ENCODE measurements at places on chromosomes 2 and 18. TPM values are rescaled to one million over a fixed set of nuclear protein-coding genes. Genes with fewer than 3 reads are reported as not detected.

POTEJ gene
- 0.08 TPM for polyA plus RNA-seq

GRCh38 chr2:215354771-215355695 lies 43.2 kb downstream of the ATIC start:
- no peak for DNase-seq

GRCh38 chr2:189348369-189348768 lies 92.9 kb upstream of the WDR75 start:
- no peak for DNase-seq

DNA sequence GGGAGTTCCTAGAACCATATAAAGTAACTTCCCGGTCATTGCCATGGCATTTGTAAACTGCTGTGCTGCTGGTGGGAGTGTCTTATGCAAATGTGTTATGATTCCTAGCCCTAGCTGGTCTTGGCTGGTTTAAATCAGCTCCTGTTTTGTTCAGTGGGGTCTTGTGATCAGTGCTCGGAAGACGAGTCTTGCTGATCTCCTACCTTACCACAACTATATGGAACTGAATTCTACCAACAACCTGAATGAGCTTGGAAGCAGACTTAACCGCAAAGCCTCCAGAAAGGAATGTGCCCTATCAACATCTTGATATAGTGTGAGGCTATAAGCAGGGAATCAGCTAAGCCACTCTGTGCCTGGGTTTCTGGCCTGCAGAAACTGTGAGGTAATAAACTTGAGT lies 33.5 kb downstream of the POLE4 start:
- DNase-seq, result peak; percentile 34

DNA sequence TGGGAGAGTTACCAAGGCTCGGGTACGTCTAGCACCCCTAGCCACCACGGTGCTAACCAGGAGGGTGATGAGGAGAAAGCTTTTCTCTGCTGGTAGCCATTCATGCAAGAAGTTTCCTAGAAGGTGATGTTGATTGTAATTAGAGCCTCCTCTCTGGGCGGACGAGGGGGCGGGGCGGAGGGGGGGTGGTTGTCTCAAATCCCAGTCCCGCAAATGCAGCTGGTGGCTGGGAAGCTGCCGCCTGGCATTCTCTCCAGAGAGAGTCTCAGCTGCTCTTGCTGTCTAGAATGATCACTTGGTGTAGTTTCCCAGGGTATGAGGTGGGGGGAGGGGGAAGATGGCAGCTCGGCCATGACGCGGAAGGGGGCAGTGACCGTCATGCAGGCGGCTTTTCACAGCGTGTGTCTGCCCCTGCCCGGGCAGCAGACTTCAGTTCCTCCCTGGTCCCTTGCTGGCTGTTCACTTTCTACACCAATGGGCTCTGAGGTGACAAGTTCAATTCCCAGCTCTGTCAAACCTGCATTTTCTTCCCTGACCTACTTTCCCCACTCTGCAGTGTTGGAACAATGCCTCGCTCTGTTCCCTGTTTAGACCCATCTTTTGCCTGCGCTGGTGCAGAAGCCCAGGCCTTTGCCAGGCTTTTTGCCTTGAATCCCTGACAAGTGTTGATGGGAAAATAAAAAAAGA lies 61.5 kb upstream of the KLF7 start:
- peak; percentile 70 for DNase-seq

NT5C1B gene
- polyA plus RNA-seq, result 0.75 TPM

DNA sequence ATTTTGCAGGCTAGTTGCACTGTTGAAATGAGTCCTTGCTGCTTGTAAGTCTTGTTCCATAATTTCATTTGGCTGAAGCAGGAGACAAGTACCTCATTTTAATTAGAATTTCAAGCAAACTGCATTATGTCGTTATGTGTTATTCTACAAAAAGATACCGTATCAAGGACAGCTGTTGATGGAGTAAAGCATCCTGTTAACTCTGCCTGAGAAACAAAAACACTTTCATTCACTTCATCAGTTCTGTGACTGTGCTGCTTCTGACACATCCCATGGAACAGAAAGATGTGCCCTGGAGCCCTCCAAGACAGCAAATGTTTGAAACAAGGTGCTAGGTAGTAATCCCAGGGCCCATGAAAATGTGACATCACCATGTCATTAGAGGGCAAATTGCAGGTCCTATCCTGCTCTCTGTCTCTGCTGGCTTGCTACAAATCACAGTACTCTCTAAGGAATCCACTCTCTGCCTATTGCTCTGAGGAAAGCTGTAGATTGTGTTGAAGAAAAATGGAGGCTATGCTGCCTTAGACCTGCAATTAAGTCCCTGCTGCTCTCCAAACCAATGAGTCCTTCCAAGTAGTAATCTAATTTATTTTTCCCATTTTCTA lies 209.7 kb upstream of the PARD3B start:
- DNase-seq, result no peak

DNA sequence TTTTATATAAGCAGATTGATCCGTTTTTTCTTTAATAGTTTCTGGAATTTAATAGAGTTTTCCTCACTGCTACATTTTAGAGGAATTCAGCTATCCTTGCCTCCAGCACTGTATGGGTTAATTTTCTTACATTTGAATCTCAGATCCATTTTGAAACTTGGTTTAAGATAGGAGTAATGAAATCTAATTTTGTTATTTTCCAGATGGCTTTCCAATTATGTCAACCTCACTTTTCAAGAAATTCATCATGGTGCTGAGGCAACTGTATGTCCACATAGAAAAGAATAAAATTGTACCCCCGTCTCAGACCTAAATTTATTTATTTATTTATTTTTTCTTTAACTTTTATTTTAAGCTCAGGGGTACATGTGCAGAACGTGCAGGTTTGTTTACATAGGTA lies 105.1 kb downstream of the EPB41L5 start:
- DNase-seq, result no peak

DNA sequence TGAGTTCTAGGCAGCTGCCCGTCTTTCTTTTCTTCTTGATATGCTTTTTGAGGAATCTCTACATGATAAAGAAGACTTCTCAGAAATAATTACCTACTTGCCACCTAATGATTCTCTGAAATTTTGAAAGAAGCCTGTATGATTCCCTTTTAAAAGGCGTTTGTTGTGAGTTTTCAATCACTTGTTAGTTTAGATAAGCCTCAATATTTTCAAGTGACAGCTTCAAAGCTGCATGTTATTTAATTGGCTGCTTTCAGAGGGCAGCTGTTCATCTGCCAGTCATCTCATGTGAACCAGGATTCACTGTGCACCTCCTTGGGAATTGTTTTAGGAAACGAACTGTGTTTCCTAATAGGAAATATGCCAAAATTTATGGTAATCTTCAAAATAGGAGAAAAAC lies 938.1 kb downstream of the CPS1 start:
- no peak for DNase-seq

CCDC68 gene
- 7.9 TPM for polyA plus RNA-seq

MAP4K4 gene
- 84.3 TPM for polyA plus RNA-seq

DNA sequence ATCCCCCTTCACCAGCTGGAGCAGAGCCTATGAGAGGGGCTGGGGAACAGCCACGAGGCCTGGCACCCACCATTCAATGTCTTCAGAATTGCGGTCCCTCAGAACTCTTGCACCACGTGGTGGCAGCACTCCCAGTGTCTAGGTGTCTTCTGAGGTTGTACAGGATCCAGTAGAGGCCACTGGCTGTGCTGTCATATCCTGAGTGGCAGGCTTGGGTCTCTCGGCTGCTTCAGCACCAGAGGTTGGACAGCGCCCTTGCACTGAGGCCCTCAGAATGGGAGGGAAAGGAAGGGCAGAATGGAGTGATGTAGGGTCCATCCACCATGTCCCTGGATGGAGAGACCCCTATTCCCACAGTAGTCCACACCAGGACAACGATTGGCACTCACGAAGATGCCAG lies 112.0 kb upstream of the TEKT4 start:
- DNase-seq, result peak; percentile 24

- no peak for DNase-seq
These were observed 50.6 kb upstream of the YWHAQ start for GRCh38 chr2:9681427-9681817.

Measured in left renal cortex interstitium (tissue), 4 donors.